ENCODE measurements at places on chromosomes 2 and 18.

DNA sequence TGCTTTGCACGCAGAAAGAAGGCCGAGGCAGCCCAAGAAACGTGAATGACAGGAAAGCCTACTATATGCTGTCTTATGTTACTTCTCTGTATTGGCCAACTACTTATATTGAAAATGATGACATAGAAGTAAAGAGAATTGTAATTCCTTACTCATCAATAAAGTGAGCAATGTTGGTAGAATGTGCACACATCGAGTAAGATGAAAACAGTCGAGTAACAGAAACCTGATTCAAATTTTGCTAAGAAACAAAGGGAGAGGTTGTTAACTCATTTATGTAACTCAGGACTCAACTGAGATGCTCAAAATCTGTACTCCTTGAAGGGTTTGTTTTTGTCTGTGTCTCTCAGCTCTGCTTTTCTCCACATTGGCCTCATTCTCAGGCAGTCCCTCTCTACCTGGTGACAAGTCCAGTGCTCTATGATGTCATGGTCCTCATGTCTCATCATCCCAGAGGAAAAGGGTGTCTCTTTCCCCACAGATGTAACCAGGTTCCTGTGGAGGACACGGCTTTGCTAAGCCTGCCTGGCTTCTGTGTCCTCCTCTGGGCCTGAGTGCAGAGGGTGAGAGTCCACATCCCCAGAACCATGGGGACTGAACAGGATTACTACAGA, 30.3 kb upstream of the CCDC93 start:
- no peak for DNase-seq

- DNase-seq = peak; percentile 68
Measured at GRCh38 chr2:239249776-239250175, 151.0 kb downstream of the HDAC4 start.

DNA sequence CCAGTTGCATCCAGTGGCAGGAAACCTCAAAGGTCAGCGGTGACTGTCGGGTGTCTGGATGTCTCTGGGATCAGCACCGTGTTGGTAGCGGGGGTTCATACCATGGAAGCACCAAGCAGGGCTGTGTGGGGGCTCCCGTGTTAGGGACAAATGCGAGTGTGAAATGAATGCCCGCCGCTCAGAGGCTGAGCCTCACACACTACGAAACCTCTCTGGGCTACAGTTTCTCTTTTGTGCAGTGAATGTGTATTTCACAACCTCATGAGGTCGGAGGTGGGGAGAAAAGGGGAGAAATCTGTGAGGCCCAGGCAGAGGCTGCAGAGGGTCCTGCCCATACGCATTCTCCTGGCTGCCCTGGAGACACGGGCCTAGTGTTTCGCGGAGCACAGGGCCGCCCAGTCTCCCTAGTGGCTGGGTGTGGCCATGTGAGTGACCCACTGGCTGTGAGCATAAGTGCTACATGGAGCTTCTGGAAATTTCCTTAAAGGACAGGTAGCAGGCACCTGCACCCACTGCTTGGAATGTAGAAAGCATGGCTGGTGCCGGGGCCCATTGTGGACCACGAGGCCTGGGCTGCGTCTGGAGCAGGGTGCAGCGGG, 138.0 kb upstream of the GLI2 start:
- no peak for DNase-seq

- no peak for DNase-seq
Measured at GRCh38 chr2:239824046-239824694, 201.0 kb downstream of the NDUFA10 start.

DNA sequence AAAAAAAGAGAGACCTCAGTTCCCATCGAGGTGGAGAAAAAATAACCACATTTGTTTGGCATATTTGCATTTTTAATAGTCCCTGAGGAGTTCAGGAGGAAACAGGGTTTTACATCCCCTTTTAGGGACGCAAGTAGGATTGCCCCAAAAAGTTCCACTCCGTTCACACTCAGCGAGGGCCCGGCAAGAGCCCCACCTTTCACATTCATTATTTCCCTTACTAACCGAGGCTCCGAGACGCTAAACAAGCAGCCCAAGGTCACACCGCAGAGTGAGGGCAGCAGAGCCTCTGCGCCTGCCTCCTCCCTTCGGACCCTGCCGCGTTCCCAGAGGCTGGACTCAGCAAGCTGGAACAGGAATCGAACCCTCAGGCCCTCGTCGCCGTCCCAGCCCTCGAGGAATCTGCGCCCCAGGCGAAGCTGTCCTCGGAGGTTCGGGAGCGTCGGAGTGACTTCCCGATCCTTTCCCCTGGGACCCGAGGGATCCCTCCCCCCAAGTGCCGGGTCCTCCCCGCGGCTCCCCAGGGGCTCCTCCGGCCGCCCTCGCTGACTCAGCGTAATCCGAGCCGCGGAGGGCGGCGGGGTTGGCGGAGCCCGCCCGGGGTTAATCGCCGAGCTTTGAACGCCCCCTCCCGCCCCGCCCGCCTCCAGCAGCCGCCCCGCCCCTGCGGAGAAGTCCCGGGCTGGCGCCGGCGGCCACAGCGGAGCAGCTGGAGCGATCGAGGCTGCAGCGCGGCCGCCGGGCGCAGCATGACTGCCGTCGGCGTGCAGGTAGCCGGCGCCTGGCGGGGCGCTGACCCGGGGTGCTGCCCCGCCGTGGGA, at the start of gene TMEM37:
TMEM37 (plus strand) TSS at position 700 of the 821 bp plus-strand sequence; CDS start at position 750, 50 bp downstream.
- peak; percentile 38 for DNase-seq

- DNase-seq = no peak
Measured at GRCh38 chr2:216294305-216294704, 78.0 kb downstream of the MARCHF4 start.

DNA sequence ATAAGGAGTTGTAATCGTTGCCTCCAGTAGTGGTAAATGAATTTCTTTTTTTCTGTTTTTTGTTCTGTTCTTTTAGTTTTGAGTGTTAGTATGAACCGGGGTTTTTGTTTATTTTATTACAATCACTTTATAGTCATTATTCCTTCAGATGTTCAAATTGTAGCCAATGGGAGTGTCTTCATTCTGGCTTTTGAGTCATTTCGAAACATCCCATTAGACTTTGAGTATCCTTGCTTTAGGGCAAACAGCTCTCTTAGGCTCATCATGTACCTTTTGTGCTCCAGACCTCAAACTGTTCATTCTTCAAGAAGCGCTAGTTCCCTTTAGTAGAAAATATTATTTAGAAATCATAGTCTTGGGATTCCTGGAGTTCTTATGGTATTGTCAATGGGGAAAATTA, 54.2 kb upstream of the PAX3 start:
- DNase-seq = no peak

- peak; percentile 9 for DNase-seq
Measured at GRCh38 chr2:229313591-229313990, 42.5 kb upstream of the PID1 start.

GRCh38 chr2:178287652-178288344, 93.5 kb downstream of the OSBPL6 start:
- no peak for DNase-seq

- DNase-seq = no peak
Measured at GRCh38 chr2:217801115-217801531, 201.7 kb downstream of the TNS1 start.

All from brain microvascular endothelial cell (primary cell).